Left lung (tissue), 14 donors: ENCODE measurements at places on chromosomes 6 and 20.

DNA sequence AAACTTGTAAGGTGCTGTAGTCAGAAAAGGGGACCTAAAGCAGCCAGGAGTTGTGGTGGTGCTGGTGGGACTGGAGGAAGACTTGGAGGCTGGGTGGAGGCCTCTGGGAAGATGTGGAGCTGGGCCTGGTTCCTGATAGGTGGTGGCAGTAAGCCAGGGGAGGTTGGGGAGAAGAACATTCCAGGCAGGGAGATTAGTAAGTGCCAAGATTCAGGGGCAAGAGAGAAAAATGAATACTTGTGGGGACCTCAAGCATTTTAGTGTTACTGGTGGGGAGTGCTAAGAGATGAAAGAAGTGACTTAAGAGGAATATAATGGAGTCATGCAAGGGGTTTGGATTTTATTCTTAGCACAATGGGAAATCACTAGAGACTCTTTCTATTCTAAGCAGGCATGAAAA is 79.0 kb upstream of the B3GAT2 start:
- DNase-seq, result no peak

- DNase-seq, result no peak
Measured at GRCh38 chr6:2078888-2079287, 166.5 kb downstream of the GMDS start.

DNA sequence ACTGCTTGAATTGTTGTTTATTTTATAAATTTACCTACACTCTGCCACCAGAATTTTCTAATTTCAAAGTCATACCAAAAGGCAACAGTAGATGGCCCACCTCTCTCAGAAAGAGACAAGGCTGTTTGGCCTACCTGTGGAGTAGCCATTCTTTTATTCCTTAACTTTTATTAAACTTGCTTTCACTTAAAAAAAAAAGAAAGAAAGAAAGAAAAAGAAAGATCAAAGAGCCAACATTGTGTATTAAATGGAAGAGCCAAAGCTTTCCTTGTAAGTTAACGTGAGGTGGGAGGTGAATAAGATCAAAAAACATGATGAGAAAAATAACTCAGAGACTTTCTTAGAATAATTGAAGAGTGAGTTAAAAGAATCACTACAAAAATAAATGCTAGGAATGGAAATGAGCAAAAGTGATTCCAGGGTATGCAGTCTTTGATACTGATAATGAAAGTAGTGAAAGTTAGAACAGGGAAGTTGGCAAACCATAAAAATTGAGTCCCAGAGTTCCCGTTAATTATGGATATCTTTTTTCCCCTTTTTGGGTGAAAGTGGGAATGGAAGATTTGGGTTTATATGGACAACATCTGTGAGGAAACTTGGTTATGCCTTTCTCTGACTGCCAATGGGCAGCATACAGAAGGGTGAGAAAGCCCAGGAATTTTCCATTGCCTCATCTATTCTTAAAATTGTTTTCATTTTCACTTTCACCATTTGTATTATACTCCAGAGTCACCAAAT is 35.9 kb upstream of the MYB start:
- DNase-seq, result no peak

- no peak for DNase-seq
Measured at GRCh38 chr20:50514750-50515149, 4.6 kb downstream of the PTPN1 start.

GRCh38 chr6:158322400-158322723 is 10.1 kb downstream of the TULP4 start:
- no peak for DNase-seq

GRCh38 chr6:168366473-168366872 is 46.9 kb upstream of the DACT2 start:
- no peak for DNase-seq
